CD4-positive, alpha-beta T cell (primary cell): ENCODE measurements at places on chromosomes 7 and 10.

DNA sequence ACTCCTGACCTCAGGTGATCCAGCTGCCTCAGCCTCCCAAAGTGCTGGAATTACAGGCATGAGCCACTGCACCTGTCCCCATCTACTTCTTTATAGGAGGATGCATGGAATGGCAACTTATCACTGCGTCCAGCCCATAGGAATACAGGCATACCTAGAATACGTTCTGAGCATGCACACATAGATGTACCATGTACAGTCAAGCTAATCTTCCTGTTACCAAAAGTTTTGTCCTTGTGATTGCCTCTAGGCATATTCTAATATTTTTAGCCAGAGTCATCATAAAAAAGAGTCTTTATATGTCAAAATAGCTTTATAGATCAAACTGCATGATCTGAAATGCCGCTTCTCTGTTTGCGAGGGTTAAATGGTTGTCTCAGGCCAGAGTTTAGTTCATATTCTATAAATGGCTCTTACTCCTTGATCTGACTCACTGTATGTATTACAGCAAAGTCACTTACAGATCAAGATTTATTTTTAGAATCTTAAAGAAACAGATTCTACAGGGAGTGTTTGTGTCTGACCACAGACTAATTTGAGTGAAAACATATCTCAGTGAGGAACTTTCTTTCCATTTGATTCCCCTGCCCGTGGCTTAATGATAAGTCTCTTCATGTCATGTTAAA is 210.9 kb downstream of the CREB5 start:
- DNase-seq: no peak

DNA sequence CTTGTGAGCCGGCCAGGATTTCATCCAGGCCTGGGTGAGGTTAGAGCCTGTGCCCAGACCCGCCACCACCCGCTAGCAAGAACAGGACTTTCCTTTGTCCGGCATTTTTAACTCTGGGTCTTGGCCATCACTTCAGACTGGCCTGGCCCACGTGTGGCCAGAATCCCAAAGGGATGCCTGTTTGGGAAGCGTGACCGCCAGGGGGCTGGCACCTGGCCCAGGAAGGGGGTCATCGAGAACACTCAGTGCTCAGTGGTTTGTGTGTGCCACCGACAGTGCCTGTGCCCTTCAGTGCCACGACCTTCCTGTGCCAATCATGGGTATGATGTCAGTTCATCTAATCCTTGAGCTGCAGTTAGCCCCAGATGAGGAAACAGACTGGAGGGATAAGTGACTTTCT is 85.0 kb downstream of the ZMIZ1 start:
- DNase-seq: no peak

- no peak for DNase-seq
Measured at GRCh38 chr7:6639032-6639431, 1.9 kb downstream of the ZNF316 start.

- no peak for DNase-seq
Measured at GRCh38 chr10:122044045-122044661, 55.2 kb downstream of the TACC2 start.

- no peak for DNase-seq
Measured at GRCh38 chr10:44975431-44976331, 2.9 kb downstream of the DEPP1 start.

- DNase-seq: no peak
Measured at GRCh38 chr7:40903872-40904271, 769.1 kb downstream of the SUGCT start.
